Lower lobe of right lung (tissue), 2 donors: ENCODE measurements at places on chromosomes 5 and 9.

GRCh38 chr9:7293091-7293490, 506.5 kb downstream of the DMAC1 start:
- no peak for DNase-seq

GRCh38 chr5:175098301-175098700, 345.7 kb downstream of the DRD1 start:
- DNase-seq = no peak

DNA sequence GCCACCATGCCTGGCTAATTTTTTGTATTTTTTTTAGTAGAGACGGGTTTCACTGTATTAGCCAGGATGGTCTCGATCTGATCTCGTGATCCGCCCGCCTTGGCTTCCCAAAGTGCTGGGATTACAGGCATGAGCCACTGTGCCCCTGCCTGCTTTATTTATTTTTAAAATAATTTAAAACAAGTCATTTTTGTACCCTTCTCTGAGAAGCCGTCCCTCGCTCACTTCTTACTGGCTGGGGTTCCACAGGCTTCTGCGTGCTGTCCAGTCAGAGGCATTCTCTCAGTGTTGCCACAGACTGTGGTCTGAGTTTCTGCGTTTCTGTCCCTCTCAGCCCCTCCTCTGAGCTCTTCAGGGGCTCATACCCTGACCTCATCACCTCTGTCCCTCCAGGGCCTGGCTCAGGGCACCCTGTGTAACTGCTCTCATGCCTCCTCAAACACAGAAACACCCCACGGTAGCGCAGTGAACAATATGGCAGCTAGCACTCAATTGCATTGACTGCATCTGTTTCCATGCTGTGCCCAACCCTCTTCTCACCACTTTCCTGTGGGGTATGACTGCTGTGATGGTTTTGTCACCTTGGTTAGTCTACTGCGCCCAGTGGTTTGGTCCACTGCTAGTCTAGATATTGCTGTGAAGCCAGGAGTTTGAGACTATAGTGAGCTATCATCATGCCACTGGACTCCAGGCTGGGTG, 44.3 kb upstream of the SH3PXD2B start:
- no peak for DNase-seq

DNA sequence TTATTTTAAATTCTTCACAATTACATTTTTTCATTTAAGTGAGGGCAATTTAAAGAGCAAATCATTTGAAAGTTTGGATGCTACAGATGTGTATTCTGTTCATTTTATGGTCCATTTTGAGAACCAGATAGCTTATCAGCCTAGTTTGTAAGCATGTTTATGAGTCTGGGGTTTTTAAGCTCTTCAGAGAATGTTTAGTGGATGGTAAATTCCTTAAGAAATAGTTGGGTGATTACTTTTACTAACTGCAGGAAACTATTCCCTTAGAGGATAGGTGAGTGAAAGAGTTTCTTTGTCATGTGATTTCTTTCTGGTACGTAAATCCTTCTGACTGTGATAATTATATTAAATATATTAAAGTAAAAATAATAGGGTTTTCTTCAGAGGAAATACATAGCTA, 17.6 kb downstream of the RASGRF2 start:
- DNase-seq = no peak

- DNase-seq = no peak
Observed at GRCh38 chr5:59275170-59275509, 618.4 kb downstream of the PDE4D start.

DNA sequence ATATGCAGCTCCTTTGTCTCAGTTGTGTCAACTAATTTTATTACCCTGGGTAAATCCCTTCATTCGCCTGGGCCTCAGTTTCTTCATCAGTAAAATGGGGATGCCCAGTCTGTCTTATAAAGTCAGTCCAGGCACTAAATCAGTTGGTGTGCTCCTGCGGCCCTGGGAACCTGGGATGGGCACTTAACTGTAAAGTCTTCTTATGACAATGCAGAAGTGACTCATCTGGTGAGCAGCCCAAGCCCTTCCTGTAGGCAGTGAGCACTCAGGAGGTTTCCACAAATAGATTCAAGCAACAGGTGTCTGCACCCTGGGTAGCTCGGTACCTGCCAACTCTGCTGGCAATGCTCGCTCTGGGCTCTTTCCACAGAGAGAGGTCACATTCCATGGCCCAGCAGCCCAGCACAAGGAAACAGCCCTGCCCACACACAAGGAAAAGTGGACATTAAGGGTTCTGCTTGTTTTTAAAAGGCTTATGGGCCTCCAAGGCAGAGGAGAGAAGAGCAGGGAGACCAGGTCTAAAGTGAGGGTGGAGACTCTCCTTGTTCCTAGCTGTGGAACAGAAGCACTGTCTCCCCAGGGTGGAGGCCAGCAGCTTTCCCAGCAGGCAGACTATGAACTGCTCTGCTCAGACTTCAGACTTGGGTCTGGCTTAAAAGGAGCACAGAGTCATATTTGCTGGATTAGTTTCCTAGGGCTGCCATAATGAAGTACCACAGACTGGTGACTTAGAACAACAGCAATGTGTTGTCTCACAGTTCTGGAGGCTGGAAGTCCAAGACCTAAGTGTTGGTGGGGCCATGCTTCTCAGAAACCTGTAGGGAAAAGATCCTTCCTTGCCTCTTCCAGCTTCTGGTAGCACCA, 89.7 kb upstream of the ADRA1B start:
- no peak for DNase-seq

DNA sequence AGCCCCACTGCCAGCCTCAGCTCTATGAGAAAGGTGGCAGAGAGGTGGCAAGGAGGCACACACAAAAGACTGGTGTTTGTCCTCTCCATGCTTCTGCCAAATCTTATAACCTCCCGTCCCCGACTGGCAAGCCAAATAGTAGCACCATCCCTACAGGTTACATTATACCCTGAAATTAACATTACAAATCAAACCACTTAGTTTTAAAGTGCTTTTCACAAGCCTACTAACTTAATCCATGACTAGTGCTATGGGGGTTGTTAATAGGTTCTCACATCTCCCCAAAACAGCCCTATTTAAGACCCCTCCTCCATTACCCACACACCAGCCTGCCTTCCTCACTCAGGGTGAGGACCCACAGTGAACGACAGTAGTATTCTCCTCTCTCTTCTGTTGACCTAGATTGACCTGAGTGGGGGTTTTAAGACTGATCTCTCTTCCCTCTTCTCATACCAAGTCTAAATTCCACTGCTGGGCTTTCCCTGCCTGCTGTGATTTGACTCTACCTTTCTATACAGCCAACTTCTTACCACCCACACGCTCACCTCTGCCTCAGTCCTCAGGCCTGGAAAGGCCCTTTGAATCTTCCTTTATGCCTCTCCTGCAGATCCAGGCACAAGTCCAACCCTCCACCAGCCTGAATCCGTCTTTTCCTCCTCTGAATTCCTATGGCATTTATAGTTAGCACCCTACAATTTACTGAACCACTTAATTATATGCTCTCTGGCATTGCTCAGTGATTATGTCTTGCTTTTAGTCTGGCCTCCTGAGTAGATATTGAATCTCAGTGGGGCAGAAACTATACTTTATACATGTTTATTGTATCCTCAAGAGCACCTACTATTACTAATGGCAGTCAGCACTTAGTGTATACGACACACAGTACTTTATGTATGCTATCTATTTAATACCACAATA, 116.1 kb downstream of the TMEM174 start:
- no peak for DNase-seq

DNA sequence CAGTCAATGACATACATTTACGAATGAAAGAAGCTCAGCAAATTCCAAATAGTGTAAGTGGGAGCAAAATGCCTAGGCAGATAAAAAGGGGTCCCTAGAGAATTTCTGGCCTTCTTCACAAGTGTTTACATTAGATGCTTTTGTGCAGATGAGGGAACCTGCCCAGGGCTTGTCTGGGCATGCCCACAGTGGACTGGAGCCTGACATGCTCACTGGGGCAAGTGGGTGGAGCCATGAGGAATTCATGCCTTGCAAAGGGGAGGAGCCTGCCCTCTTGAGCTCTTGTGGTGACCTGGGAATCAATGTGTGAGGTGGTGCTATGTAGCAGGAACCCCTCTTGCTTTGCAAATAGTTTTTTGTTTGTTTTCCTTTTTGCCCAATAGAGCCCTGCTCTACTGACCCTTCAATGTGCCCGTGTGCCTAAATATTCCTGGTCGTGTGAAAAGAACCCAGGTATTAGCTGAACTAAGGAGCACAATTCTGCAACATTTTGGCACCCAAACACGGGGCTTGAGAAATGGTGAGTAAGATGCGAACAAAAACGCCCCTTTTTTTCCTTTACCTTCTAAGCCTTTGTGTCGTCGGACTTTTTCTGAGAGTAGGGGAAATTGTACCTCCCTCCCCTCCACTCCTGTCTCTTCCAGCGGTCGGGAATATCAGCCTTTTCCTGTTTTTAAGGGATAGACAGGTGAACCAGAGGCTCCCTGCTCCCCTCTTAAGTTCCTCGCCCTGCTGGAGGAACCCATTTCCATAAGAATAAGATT, 433.8 kb upstream of the CDH9 start:
- no peak for DNase-seq

DNA sequence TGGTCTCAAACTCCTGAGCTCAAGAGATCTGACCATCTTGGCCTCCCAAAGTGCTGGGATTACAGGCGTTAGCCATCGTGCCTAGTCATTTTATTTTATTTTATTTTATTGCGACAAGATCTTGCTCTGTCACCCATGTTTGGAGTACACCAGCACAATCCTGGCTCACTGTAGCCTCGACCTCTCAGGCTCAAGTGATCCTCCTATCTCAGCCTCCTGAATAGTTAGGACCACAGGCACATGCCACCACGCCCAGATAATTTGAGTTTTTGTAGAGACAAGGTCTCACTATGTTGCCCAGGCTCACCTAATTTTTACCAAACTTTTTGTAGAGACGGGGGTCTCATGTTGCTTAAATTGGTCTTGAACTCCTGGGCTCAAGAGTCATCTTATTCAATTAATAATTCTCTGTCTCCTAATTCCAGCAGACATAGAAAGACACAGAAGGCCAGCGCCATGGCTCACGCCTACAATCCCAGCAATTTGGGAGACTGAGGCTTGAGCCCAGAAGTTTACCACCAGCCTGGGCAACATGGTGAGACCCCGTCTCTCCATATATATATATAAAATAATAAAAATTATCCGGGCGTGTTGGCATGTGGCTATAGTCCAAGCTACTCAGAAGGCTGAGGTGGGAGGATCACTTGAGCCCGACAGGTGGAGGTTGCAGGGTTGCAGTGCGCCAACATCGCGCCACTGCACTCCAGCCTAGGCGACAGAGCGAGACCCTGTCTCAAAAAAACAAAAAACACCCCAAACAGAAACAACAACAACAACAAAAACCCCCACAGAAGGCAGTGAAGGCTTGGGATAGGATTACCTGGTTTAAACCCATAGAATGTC, 1.0 kb upstream of the UBAP1 start:
- no peak for DNase-seq

DNA sequence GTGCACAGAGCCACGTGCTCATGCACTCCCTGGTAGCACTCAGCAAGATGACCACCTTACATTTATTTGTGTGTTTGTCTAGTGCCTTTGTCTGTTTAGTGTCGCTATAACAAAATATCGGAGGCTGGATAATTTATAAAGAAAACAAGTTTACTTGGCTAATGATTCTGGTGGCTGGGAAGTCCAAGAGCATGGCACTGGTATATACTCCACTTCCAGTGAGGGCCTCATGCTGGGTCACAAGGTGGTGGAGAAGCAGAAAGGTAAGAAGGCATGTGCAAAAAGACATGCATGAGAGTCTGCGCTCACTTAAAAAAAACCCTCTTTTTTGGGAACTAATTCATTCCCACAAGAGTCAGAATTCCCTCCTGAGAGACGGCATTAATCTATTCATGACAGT, 52.5 kb upstream of the BOD1 start:
- no peak for DNase-seq

DNA sequence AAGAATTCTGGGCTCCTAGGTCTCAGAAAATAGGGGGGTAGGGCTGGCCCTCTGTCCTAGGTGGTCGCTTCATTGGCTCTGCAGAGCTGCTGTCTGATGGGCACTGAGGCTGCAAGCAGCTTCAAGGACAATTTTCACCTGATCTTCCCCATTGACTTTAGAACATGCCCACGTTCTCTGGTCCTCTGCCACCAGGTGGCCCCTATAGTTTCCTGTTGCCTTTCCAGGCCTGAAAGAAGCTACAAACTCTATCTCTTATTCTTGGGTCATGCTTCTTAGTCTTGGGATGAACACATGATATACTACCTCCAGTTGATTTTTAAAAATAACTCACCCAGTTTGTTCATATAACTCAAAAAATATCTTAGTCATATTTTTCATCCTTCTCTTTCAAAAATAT, 26.3 kb downstream of the SPZ1 start:
- DNase-seq = no peak

DNA sequence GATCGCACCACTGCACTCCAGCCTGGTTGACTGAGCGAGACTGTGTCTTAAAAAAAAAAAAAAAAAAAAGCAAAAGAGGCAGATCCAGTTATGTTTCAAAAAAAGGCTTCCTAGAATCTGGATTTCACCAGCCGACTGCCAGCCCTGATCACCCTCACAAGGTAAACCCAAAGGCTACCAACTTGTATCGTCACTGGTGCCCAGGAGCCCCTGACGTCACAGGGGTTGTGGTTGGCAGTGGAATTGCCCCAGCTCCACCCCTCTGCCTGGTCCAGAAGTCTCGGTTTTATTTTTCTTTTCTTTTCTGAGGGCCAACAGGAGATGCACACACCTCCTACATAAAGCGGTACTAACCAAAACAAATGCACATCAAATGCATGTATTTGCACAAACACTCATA, 6.0 kb upstream of the LMX1B start:
- no peak for DNase-seq

- DNase-seq = no peak
Observed at GRCh38 chr9:135001526-135001925, 83.8 kb upstream of the FCN1 start.

DNA sequence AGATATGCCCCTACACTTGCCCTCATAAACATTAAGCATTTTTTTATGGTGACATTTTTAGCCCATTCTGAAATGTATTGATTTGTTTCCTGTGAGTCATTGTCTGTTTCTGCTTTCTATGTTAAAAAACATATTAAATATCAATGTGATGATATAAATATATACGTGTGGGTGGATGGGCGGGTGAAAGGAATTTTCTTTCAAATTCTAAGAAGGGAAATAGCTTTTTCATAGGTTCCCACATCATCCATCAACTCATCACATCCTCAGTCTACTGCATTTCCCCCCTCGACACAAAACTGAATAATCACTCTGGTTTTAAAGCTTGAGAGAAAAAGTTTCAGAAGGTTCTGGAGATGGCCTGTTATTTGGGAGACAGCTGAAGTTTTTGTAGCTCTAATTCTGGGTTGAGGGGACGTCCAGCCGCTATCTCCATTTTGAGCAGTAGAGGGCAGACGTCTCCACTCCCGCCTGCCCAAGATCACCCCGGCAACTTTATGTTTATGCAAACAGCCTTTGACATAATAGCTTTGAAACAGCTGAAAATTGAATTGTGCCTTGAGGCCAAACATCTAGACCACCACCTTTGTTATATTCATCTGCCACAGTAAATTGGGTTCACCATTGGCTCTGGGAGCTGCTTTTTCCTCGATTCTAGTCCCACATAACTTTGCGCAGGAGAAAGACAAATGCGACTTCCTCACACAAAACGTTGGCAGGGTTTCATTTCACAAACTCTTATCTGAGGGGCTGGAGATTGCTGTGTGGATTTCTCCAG, 216.2 kb upstream of the CLINT1 start:
- DNase-seq = no peak
